ENCODE measurements at places on chromosomes 12 and 14.

GRCh38 chr12:54182981-54183380 lies 5.8 kb downstream of the SMUG1 start:
- no peak for DNase-seq

- DNase-seq, result no peak
Measured at GRCh38 chr14:73162251-73162650, 25.9 kb downstream of the PSEN1 start.

GRCh38 chr14:70567791-70568190 lies 32.7 kb downstream of the MED6 start:
- no peak for DNase-seq

DNA sequence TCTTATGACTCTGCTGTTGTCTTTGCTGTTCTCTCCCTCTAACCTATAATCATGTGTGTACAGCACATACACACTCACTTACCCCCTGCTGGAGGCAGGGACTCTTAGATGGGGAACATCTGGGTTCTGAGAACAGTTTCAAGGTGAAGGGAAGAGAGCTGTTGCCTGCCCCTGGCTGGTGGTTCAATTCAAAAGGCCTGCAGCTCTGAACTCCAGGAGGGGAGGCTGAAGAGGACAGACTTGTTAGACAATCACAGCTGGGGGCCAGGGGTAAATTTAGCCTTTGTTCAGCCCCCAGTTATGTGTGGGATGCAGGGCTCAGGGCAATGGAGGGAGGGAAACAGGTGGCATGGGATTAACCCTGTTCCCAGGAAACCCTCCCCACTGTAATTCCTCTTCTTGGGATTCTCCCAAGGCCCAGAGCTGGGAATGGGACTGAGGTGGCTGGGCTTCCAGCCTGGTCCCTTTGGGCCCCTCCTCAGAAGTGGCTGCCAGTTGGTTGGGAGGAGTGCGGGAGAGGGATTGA lies 1.9 kb downstream of the MYL6B start:
- no peak for DNase-seq

DNA sequence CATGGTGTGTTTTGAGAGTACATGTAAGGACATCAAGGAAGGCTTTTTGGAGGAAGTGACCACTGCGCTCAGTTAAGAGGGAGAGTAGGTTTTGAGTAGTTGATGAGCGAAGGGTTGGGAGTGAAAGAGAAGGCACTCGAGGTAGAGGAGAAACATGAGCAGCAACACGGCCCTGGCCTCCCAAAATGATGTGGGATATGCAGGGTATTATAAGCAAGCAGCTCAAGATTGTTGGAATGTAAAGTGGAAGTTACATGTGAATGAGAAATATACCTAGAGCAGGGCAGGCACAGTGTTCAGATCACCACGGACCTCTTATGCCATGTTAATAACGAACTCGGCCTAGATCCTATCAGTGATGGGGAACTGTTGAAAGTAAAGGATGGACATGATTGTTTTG lies 2.1 kb upstream of the ARHGDIB start:
- no peak for DNase-seq

DNA sequence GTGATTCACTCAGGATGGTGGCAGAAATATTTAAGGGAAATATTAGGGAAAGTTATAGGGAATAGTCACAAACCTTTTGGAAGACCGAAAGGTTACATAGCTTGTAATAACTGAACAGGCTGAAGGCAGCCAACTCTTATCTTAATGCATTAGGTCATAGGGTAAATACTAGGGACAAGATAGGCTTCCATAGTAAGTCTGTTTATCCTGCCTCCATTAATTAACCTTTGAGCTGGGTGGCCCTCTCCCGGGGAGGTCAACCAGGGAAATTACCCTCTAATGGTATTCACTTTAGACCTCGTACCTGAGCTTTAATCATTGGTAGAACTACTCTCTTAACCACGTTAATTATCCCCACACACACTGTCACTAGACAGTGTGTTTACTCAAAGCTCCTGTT lies 981.8 kb downstream of the SLC16A7 start:
- DNase-seq, result no peak

DNA sequence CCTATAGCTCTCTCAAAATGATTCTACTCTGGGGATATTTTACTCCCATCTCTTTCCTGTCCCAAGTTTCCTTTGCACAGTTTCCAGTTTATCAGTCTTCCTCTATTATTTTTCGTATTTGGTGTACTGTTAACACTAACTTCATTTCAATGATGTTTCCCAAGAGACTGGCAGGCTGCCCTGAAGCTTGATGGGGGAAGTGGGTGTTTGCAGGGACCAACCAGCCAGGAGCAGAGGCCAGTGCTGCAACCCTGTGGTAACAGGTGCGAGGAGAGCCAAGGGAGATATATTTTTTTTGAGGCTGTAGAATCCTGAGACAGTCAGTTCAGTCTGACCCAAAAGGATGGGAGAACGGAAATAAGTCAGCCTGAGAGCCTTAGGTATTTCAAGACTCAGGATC lies 11.8 kb upstream of the CEBPE start:
- DNase-seq, result no peak

DNA sequence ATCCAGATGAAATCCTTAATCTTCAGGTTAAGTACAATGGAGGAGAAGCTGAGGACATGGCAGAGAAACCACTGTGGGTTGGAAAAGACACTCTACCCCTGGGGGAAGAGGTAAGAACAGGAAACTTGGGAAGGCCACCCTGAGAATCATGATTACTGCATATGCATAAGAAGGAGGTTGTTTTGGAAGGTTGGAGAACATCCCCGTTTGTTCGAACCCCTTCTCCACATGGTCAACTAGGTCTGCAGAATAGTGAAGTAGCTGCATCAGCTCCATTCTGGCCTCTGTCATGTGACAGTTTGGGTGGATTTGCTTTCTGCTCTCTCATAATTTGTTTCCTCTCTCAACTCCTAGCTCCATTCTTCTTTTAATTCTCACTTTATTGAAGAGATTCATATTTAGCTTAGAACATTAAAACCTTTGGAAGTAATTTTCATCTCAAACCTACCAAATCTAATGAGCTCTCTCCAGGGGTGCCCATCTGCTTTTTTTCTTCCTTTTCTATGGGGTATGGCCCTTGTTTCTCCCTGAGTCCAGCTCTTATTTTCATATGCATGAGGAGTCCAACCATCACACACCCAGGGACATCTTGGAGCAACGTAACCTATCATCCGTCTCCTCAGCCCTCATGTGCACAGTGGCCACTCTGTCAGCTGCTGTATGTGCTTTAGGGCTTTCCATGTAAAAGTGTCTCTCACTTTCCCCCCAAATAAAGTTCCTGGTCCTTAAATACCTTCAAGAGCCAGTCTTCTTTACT lies 820.3 kb downstream of the TMEM121 start:
- no peak for DNase-seq

DNA sequence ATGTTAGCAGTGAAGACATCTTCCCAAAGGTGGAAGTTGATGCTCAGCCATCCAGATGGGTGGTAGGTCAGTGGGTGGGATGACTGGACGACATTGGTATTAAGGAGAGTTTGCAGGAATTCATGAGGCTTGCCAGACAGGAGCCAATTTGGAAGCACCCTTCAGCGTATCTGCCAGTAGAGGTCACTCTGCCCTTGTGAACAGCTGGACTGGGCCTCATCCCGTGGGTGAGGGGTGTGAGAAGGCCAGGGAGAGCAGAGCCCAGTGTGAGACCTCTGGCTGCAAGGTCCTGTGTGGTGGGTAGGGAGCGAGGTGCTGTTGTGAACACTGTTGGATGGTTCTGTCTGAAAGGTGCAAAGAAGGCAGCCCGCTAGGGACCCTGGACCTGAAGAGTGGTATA lies 37.7 kb downstream of the SLC5A8 start:
- DNase-seq, result no peak

GRCh38 chr14:96681829-96682228 lies 115.4 kb upstream of the VRK1 start:
- no peak for DNase-seq

GRCh38 chr12:10084733-10085132 lies 14.1 kb downstream of the CLEC1A start:
- no peak for DNase-seq

GRCh38 chr12:57479376-57480115 lies at the start of gene ARHGAP9:
TSS of gene ARHGAP9 (minus strand) at chr12:57479866. CDS start at chr12:57479406, 460 bp downstream.
- DNase-seq, result peak; percentile 71

GRCh38 chr14:103748534-103748857 lies 32.9 kb downstream of the ZFYVE21 start:
- DNase-seq, result peak; percentile 72
